Stimulated activated naive CD4-positive, alpha-beta T cell (primary cell): ENCODE measurements at places on chromosomes 4 and X.

DNA sequence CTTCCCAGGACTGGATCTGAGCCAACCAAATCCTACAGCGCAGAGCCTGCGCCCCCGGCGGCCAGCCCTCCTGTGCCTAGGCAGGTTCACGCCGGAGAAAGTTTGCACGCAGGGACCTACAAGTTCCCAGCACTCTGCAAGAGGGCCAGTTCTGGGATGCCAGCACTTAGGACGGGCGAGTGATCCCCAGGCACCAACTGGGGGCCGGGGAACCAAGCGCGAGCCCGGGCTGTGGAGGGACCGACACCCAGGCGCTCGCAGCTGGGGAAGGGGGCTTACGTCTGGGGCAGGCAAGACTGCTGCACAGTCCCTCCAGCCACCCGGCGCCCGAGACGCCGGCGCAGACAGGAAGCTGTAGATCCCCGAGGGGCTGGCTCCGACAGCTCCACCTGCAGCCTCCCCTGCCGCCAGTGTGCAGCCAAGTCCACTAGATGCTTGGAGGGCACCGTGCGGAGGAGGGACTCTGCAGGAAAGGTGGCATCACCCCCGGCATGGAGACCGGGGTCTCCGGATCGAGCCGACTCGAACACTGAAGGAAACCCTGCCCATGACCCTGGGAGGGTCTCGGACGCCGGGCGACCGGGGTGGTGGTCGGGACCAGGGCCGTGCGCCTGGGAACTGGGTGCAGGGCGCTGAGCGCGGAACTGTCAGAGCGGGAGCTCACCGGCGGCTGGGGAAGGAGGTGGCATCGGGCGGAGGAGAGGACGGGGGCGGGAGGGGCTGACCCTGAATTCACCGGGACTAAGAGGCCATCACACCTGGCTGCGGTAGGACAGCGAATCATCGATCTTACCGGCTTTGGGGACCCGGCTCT, 566 bp downstream of the CORIN start:
- peak; percentile 1 for DNase-seq

DNA sequence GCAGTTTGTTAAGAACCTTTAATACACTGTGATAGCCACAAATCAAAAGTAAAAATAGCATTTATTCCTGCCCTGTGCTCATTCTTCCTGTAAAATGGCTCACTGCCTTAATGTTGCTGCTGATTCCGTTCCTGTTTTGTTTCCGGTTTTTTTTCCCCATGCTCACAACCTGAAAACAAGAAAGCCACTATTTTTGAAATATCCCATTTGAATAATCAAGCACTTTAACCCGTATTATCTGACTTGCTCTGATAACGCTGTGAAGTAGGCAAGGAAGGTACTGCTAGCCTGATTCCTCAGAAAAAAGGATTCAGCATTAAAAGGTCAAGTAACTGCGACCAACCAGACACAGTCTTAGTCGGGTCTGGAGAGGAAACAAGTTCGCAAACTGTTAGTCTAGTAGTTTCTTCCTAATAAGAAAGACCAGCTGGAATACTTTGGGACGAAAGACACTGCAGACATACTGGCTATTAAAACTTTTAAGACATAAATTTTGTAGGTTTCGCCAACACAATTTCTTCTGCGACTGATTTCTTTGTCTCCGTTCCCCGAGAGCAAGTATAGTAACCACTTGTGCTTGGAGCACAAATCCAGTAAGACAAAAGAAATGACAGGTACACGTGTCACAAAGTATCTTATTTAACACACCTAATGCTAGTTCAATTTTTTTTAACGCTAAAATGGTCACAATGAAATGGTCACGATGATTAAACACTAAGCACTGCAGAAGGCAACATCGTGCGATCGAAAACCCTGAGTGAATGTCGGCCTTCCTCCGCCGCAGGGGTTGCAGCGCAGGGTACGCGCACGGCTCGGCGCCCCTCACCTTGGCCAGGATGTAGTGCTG, 802 bp downstream of the COX18 start:
- peak; percentile 21 for DNase-seq

DNA sequence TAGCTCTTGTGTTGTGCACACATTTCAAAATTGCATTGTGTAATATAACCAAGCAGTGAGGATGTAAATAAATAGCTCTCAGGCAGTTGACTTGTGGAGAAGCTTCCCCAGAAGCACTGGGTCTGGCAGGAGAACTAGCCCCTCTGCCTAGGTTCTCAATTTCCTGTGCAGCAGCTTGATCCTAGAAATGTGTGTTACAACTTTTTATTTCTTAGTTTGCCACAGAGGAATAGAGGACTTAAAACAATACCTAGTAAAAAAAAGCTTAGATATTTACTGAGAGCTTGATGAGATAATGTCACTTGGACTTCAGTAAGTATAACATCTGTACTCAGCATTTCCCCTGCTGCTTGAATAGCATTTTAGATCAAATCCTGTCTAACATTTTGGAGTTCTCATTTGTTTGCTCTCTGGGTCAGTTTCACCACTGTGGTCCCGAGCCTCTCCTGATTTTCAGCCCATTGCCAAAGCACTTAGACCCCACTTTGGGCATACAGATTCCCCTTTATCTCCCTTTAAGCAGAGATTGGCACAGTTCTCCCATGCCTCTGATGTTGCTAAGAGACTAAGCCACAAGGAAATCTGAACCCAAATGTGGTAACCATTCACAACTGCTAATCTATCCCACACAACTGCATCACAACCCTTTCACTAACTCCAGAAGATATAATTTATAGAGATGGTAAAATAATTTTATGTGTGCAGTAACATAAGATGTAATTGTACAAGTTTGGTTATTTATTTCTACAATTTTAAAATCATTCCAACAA, 98.2 kb upstream of the NRK start:
- no peak for DNase-seq

- DNase-seq: no peak
These were observed 41.8 kb downstream of the HTRA3 start for GRCh38 chr4:8311101-8312068.

DNA sequence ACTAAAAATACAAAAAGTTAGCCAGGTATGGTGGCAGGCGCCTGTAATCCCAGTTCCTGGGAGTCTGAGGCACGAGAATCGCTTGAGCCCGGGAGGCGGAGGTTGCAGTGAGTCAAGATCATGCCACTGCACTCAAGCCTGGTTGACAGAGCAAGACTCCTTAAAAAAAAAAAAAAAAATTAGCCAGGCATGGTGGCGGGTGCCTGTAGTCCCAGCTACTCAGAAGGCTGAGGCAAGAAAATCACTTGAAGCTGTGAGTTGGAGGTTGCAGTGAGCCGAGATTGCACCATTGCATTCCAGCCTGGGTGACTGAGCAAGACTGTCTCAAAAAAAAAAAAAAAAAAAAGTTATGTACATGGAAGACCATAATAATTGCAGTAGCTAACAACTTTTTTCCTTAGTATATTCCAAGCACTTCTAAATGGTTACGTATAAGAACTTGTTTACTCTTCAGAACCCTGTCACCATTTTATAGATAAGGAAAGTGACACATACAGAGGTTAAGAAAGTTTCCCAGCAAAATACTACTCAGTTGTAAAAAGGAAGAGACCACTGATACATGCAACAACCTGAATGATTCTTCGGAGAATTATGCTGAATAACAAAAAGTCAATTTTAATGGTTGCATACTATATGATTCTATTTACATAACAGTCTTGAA, 24.5 kb downstream of the RUFY3 start:
- no peak for DNase-seq

GRCh38 chr4:633406-633805, 8.0 kb downstream of the PDE6B start:
- no peak for DNase-seq

- DNase-seq: no peak
These were observed 285.0 kb downstream of the SPANXN1 start for GRCh38 chrX:145532176-145532780.

DNA sequence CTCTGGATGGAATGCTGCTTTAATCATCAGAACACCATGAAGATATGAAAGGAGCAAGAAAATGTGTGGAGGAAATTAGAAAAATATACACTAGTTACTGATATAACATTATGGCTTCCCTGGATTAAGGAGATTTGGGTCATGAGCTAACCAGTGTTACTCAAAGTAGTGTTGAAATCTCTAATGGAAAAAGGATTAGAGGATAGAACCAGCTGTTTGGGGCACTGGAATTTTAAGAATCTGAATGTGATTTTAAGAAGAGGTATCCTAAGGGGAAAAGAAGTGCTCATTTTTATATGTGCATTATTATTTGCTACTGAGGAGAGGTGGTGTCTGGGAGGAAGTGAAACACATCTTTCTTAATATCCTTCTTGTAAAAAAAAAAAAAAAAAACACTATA, 164.1 kb upstream of the PPARGC1A start:
- DNase-seq: no peak
